CD4-positive, alpha-beta T cell treated with Interleukin-21 for 1 hour (primary cell): ENCODE measurements at places on chromosomes 2 and 18.

GRCh38 chr2:211598238-211598637 is 940.4 kb downstream of the ERBB4 start:
- no peak for DNase-seq

DNA sequence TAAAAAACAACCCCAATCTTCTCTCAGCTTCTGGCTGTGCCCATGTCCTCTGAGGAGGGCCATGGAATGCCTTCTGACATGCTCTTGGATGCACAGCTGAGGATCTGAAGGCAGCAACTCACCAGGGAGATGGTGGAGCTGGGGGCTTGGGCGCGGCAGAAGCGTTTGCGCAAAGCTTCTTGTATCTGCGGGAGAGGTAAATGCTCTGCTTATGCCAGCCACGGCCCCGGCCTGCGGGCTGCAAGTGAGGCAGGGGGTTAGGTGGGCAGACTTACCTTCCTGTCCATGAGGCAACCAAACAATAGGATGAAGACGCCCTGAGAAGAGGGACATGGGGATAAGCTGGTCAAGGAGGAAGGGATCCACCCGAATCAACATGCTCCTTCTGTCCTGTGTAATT is 36.0 kb upstream of the SELENOI start:
- no peak for DNase-seq

- no peak for DNase-seq
These were observed 350.2 kb downstream of the ZNF521 start for GRCh38 chr18:25001803-25002202.

DNA sequence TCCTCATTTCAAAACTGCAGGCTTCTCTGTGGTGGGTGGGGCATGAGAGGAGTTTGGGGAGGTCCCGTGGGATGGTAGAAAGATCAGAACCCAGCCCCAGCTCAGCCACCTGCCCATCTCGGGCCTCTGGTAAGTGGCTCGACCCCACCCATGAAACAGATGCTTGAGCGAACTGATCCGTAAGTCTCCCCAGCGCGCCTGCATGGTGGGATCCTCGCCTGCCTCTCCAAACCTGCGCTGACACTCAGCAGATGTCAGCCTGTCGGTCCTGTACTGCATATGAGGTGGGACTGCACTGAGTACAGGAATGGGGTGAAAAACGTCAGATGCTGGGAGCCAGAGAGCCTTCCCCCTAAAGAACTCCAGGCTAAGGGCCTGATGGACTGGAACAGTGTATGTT is 15.9 kb upstream of the RPL31 start:
- no peak for DNase-seq

GRCh38 chr2:138814123-138814898 is 34.1 kb upstream of the NXPH2 start:
- DNase-seq: no peak

GRCh38 chr2:46493241-46493970 is 14.0 kb downstream of the TMEM247 start:
- no peak for DNase-seq

DNA sequence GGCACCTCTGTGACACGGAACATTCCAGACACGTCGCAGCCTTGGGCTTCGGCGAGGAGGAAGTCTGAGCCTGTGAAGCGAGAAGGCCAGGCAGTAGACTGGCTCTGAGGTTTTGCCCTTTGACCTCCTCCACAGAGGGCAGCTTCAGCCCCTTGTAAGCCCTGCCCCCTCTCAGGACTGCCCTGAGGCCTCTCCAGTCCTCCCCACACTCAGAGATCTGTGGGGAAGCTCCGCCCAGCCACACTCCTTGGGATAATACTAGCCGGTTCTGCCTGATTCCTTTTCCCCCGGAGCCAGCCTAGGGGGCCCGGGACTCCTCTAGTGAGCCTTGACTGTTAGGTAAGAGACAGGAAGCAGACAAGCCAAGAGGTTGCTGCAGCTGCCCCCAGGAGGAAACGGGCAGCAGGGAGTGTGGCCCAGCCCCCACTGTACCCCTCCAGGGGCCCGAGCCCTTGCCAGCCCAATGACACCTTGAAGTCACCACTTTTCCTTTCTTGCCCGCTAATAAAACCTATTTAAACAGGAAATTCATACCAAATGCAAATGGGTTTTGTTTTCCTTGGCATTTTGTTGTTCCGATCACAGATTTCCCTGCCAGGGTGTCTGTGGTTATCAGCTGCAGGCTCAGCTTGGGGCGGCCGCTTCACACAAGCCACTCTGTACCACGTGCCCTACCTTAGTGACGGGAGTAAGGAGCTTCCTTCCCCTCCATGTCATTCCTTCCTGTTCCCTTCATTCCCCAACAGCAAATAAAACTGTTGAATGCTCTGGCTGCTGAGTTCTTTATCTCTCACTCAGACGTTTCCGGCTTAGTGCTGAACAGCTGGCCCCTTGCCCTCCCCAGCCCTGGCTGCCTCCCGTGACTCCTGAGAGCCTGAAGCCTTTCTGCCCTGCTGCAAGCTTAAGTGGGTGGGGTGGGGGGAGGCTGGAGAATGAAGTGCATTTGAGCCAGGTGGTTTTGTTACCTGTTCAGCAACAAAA is 124.7 kb downstream of the CABLES1 start:
- DNase-seq: peak; percentile 6

- no peak for DNase-seq
These were observed 239.8 kb upstream of the ZEB2 start for GRCh38 chr2:144759746-144760145.

GRCh38 chr18:8175501-8176061 is 433.7 kb upstream of the RAB12 start:
- no peak for DNase-seq

GRCh38 chr2:209533391-209533790 is 109.5 kb downstream of the MAP2 start:
- DNase-seq: no peak

DNA sequence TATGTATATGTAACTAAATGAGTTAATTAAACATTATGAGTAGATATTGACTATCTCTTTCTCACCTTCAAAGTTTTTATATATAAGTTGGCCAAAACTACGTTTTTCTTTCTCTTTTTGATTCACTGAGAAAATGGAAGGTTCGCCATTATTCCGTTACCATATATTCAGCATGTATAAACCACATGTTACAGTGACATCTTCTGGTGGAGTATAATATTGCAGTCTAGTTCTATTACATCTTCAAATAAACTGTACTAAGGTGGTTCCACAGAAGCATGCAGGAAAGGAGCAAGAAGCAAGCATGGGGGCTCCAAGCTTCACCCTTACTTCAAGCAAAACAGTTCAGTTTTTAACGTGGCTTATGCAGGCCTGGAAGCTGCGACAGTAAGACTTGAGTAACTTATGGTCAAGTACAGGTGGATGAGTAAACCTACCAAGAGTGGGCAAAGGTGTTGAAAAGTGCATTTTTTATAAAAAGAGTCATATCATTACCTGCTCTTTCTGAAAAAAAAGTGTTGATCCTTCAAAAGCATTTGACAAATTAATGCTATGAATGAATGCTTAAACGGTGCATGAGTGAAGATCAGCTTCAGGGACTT is 129.8 kb upstream of the RAB6C start:
- DNase-seq: peak; percentile 66

GRCh38 chr2:15040429-15041084 is 408.0 kb downstream of the LRATD1 start:
- no peak for DNase-seq

- DNase-seq: no peak
These were observed 14.8 kb upstream of the BIN1 start for GRCh38 chr2:127121776-127122176.

DNA sequence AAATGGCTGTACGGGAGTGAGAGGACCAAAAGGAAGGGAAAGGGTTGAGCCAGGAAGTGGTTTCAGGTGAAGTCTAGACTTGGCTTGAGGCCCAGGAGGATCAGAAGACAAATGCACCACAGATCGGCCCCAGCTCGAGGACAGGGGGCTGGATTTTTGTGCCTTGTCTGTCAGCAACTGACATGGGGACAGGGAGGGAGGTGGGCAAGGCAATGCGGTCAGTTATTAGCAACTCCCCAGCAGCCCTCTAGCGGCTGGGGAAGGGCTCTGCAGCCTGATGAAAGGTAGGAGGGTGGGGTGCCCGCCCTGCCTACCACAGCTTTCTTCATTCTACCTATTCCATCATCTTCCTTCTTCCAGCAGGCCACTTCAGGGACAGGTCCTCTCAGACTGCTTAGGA is 50.0 kb downstream of the CPO start:
- peak; percentile 14 for DNase-seq

GRCh38 chr2:212284166-212284565 is 254.4 kb downstream of the ERBB4 start:
- DNase-seq: no peak

GRCh38 chr2:179344280-179344964 is 79.8 kb upstream of the SESTD1 start:
- DNase-seq: no peak
